ENCODE measurements at places on chromosomes 3 and 15. TPM values are rescaled to one million over a fixed set of nuclear protein-coding genes. Genes with fewer than 3 reads are reported as not detected.

The CILP gene
- not detected for total RNA-seq

The ATP10A gene
- total RNA-seq = under 0.01 TPM

The IGSF10 gene
- not detected for total RNA-seq

The SUSD5 gene
- 0.63 TPM for total RNA-seq

The RHOV gene
- not detected for total RNA-seq

The PLA2G4B gene
- 0.13 TPM for total RNA-seq

The ANXA2 gene
- total RNA-seq = 3,929 TPM

The GRAMD2A gene
- total RNA-seq = 0.13 TPM

The IFT80 gene
- 16.7 TPM for total RNA-seq

The XIRP1 gene
- not detected for total RNA-seq

The LDHAL6B gene
- not detected for total RNA-seq

The CEMIP gene
- total RNA-seq = 0.26 TPM

The XCR1 gene
- not detected for total RNA-seq

The NPTN gene
- 125 TPM for total RNA-seq

The TMEM42 gene
- total RNA-seq = 9.6 TPM

The SLC22A14 gene
- total RNA-seq = under 0.01 TPM

Measured in dermis microvascular lymphatic vessel endothelial cell (primary cell).